Adrenal gland (tissue), 19 donors: ENCODE measurements at places on chromosomes 6 and 20. TPM values are rescaled to one million over a fixed set of nuclear protein-coding genes. Genes with fewer than 3 reads are reported as not detected.

Gene ADIG
- total RNA-seq, result not detected

Gene KCNQ5
- 0.11 TPM for total RNA-seq

Gene IMPG1
- total RNA-seq, result not detected

Gene THBS2
- total RNA-seq, result 36.3 TPM

Gene CAP2
- 10.1 TPM for total RNA-seq

Gene MOXD1
- total RNA-seq, result 4.8 TPM

Gene TTLL9
- total RNA-seq, result not detected

Gene FAM110A
- total RNA-seq, result 8.9 TPM

Gene CRISP1
- total RNA-seq, result not detected

Gene SHLD1
- 12.1 TPM for total RNA-seq

Gene LY6G6F
- total RNA-seq, result not detected

Gene KIZ
- total RNA-seq, result 12.0 TPM

Gene HSP90AB1
- 1,046 TPM for total RNA-seq

Gene C20orf141
- not detected for total RNA-seq

Gene BPIFB2
- total RNA-seq, result not detected

Gene OOEP
- not detected for total RNA-seq

Gene IL17A
- not detected for total RNA-seq

Gene PTCHD4
- 0.36 TPM for total RNA-seq

- DNase-seq, result no peak
These were observed 90.1 kb upstream of the PREP start for GRCh38 chr6:105492706-105493673.

- no peak for DNase-seq
These were observed 4.1 kb upstream of the PMEPA1 start for GRCh38 chr20:57713951-57714350.

DNA sequence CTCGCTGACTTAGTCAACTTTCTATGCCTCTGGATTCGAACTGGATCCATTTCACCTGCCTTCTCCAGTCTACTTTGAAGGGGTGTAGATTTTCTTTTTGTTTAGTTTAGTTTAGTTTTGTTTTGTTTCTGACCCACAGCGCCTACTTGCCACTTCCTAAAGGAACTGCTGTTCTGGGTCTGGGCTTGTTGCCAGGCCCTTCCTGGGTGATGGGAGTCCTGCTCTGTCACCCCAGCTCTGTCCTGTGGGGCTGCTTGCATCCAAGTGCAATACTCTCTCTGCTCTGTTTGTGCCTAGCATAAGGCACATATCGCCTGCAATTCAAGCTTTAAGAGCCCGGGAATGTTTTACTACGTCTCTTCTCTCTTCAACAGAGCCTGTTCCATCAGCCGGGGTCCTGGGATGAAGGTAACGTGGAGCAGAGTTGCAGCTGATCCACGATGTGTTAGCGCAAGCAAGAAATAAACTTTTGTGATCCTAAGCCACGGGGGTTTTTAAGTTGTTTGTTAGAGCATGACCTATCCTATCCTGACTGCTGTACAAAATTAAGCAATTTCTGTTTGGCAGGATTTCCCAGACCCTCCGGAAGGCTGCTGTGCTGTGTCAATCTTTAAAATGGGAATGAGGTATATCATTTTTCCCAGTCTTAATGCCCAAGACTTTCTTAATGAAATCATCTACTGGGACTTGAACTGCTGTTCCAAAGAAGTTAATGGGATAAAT lies 30.9 kb upstream of the TAGAP start:
- no peak for DNase-seq

- DNase-seq, result no peak
These were observed 31.5 kb downstream of the KDM1B start for GRCh38 chr6:18186540-18187250.

DNA sequence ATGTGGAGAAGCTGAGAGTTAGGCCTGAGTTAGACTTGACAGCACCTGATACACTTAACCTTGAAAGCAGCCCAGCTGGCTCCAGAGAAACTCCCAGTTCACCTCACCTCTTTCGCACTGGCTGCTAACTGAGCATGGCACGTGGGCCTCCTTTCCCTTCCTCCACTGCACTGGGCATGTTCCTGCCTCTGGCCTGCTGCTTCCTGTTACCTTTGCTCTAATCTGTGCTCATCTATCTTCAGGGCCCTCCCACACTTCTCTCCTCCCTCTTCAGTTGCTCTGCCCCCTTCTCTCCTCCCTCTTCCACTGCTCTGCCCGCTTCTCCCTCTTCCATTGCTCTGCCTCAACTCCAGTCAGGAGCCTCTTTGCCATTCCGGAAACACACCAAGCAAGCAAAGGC lies 13.7 kb upstream of the UBE2V1 start:
- DNase-seq, result peak; percentile 87

GRCh38 chr6:166559211-166559610 lies 27.3 kb downstream of the RAMACL start:
- DNase-seq, result no peak

DNA sequence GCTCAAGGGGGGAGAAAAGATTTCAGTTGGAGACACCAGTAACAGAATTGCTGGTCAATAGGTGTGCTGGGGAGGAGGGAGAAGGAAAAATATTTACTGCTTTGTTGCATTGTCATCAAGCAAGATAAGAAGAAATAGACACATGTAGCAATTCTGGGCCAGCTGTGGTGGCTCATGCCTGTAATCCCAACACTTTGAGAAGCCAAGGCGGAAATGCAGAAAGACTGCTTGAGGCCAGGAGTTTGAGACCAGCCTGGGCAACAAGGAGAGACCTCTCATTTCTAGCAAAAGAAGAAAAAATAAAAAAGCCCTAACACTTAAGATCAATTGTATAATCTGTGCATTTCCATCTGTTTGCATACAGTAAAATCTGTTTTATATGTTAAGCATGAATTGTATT lies 126.6 kb downstream of the ZFP64 start:
- no peak for DNase-seq

GRCh38 chr6:18021166-18021850 lies 33.9 kb upstream of the KIF13A start:
- no peak for DNase-seq

- no peak for DNase-seq
These were observed 367.6 kb downstream of the THBS2 start for GRCh38 chr6:168885751-168886742.

- DNase-seq, result no peak
These were observed 82.7 kb downstream of the SSR1 start for GRCh38 chr6:7230327-7230691.

GRCh38 chr6:156395276-156395675 lies 381.9 kb upstream of the ARID1B start:
- DNase-seq, result no peak

DNA sequence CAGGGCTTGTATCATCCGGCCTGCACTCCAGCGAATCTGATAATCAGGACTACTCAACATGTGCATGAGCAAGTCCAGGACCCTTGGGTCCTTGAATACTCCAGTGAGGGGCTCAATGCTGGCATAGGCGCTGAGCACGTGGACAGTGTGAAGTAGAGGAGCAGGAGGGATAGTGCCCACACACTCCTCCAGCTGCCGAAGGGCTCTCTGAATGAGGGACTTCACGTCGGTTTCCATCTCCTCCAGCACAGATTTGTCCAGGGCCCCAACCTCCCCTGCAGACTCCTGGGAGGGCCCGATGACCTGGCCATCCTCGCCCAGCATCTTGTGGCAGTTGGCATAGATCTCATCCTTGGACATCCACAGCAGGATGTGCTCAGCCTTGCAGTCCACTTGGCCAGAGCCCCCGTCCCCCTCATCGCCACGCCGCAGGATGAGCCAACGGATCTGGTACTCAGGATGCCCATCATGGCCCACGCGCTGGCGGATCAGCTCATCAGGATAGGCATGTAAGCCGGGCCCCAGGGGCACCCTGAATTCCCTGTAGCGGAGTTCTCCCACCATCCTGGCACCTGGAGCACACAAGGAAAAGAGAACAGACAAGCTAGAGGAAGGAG lies 1.3 kb downstream of the CUL7 start:
- DNase-seq, result no peak

- DNase-seq, result no peak
These were observed 614.5 kb downstream of the PKHD1 start for GRCh38 chr6:51472745-51473487.

GRCh38 chr6:155248008-155249001 lies 15.5 kb upstream of the CLDN20 start:
- peak; percentile 49 for DNase-seq

- DNase-seq, result no peak
These were observed 61.2 kb upstream of the SUPT3H start for GRCh38 chr6:45438849-45439406.

GRCh38 chr20:57389695-57390603 lies 1.2 kb upstream of the RBM38 start:
- DNase-seq, result no peak

GRCh38 chr6:170048615-170049256 lies 242.1 kb downstream of the DLL1 start:
- DNase-seq, result peak; percentile 63

- DNase-seq, result no peak
These were observed 468.0 kb downstream of the PREX1 start for GRCh38 chr20:48359692-48360341.

- no peak for DNase-seq
These were observed 33.6 kb downstream of the PSMB9 start for GRCh38 chr6:32887616-32888015.

- DNase-seq, result no peak
These were observed 155.9 kb downstream of the QRSL1 start for GRCh38 chr6:106785298-106785697.

DNA sequence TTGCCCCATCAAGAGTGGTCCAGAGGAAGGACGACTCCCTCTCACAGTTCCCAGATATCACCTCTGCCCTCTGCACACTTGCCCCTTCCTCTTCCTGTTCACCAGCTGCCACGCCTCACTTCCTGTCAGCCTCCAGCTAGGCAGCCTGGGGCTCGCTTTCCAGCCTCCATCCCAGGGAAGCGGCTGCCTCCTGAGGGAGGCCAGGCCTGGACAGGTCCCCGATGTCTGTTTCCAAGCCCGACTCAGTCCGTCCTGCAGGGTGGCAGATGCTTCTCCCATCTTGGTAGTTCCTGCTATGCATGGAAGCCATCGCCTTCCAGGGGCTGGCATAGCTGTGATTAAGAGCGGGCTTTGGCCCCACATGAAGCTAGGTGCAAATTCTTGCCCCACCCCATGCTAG lies 233.5 kb upstream of the PMEPA1 start:
- DNase-seq, result no peak

DNA sequence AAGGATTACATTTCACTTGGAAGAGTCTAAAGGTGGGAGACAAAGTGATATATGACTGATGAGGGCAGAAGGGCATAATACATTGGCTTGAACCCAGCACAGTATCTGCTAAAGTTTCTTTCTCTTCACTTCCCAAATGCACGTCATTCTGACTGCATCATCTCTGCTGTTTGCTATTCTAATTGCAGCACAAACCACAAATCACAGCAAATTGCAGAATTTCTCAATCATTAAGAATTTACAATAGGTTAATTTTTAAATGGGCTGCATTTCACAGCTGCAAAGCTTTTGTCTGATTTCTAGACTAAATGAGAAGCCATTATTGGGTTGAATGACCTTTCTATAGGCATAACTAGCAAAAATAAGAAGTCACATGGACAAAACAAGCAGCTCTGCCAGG lies 337.0 kb downstream of the RNGTT start:
- no peak for DNase-seq

DNA sequence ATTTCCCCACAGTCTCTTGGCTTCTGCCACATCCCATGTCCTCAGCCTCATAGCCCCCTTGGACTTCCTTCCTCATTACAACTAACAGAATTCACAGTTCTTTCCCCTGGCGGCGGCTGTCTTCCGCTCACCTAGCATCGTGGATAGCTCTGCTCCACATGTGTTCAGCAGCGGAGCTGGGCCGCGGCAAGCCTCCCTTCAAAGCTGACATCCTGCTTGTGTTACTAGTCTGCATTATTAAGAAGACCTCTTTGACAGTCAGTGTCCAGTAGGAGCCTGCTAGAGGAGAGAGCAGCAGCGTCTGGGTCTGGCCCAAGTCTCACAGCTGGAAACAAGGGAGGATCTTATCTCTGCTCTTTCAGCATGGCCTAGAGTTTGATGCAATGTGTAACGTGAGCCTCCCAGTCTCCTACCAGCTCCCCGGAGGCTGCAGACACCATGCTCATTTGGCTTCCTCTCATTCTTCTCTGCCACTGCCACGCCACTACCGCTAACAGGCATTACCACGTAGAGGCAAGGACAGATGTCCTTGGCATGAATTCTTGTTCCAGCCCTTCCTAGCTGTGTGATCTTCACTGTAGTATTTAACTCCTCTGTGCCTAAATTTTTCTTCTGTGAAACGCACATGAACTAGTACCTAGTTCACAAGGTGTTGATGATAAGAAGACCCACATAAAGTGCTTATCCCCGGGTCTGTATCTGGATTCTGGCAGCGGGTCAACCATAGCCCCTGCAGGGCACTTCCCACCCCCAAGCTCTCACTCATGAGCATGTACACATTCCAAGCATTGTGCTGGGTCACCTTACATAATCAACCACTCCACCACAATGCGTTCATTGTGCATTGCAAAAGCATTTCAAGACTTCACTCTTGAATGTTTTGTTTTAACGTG lies 107.1 kb upstream of the BACH2 start:
- peak; percentile 49 for DNase-seq

GRCh38 chr6:147322299-147323162 lies 118.3 kb downstream of the STXBP5 start:
- DNase-seq, result no peak

DNA sequence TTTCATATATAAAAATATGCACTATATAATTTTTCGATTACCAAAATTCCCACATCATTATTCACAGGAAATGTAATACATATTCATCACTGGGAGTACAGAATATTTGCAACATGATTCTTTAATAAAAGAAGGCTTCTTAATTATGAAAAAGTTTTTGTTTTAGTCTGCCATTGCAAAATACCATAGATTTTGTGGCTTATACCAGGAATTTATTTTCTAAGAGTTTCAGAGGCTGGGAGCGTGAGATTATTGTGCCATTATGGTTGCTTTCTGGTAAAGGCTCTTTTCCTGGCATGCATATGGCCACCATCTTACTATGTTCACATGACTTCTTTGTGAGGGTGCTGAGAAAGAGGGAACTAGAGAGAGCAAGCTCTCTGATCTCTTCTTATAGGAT lies 306.9 kb upstream of the ADGRB3 start:
- no peak for DNase-seq

- no peak for DNase-seq
These were observed 41.7 kb upstream of the EMILIN3 start for GRCh38 chr20:41408156-41408794.

DNA sequence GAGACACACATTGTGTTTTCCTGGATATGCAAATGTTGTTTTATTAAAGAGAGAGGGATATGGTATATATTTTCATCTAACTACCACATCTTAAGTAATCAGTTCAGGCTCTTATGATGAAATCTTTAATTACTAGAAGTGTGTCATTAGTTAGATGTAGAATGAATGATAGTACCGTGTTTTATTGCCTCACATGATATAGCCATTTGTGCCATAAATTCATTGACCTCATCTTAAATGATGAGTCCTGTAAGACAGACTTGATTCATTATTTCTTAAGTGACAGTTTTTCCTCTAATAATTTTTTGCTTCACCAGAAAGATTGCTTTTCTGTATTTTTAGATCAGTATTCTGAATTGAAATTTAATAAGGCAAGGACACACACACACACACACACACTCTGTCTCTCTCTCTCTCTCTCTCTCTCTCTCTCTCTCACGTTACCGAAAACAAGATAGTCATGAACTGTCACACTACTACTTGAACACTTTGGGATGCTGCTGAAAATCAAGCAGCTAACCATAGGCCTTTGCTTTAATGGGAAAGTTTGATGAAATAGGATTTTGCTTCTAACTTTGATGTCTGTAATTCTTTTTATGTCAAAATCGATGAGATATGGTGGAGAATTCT lies 140.5 kb downstream of the SOBP start:
- no peak for DNase-seq

- no peak for DNase-seq
These were observed 4.2 kb downstream of the SSTR4 start for GRCh38 chr20:23039136-23039875.

GRCh38 chr6:14309951-14310445 lies 192.4 kb downstream of the CD83 start:
- no peak for DNase-seq

- DNase-seq, result peak; percentile 50
These were observed 378 bp upstream of the ERVFRD-1 start for GRCh38 chr6:11111769-11112437.
